ENCODE measurements at places on chromosomes 1 and 21. TPM values are rescaled to one million over a fixed set of nuclear protein-coding genes. Genes with fewer than 3 reads are reported as not detected.

Gene CD1E
- not detected for total RNA-seq

Gene GJA9
- total RNA-seq = not detected

Gene NEK2
- 3.8 TPM for total RNA-seq

Gene ADAMTS1
- total RNA-seq = 3.4 TPM

Gene RHOU
- total RNA-seq = 28.2 TPM

Gene SERINC2
- 2.2 TPM for total RNA-seq

Measured in parietal lobe (tissue), 2 donors.